ENCODE measurements at places on chromosomes 5 and 9. TPM values are rescaled to one million over a fixed set of nuclear protein-coding genes. Genes with fewer than 3 reads are reported as not detected.
A peak's percentile ranks its signal among the peaks of the same experiment; 100 is the strongest.

DNA sequence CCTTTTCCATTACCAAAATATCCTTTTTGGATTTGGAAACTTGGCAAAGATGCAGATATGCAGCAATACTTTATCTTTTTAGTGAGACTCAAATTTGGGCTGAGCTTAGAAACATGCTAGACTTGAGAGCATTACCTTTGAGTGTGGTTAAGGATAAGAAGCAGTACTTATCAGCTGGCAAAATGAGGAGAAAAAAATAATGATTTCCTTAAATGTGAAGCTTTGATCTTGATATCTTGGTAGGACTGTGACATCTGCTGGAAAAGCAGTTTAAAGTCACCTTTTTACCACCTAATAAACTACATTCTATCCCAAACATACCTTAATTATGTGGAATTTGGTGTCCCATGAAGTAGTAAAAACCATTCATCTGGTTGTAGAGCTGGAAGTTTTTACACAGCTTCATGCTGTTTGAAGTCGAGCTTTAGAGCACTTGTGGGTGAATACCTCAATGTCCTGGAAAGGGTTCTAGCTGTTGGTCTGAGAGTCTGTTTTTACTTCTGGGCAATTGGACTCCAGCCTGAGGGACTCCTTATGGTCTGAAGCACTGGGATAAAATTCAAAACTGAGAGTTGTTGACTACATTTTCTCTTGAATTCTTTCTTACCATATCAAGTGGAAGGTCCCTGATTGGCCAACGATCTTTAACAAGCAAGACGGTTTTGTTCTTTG lies 53.4 kb downstream of the LRRC70 start:
- H3K4me1 ChIP-seq, result no peaks in the 10 kb centered on the region
- DNase-seq, result no peak
- H3K36me3 ChIP-seq, result peaks cover 9% of the 10 kb centered on the region
- H3K4me3 ChIP-seq, result no peak overlapping the region

GRCh38 chr5:169627551-169627950 lies 9.5 kb upstream of the DOCK2 start:
- H3K4me1 ChIP-seq, result peaks cover 15% of the 10 kb centered on the region
- H3K27me3 ChIP-seq, result peaks cover 26% of the 10 kb centered on the region
- H3K4me3 ChIP-seq, result no peak overlapping the region
- H3K27ac ChIP-seq, result no peak overlapping the region

PSAT1 gene
- 91.8 TPM for total RNA-seq

GRCh38 chr9:131273146-131273855 lies 3.0 kb downstream of the FAM78A start:
- peaks cover 54% of the 10 kb centered on the region for H3K4me1 ChIP-seq
- peak overlapping the region; percentile 100 for H3K4me3 ChIP-seq
- H3K27ac ChIP-seq, result peak overlapping the region; percentile 99
- DNase-seq, result no peak

GPR150 gene
- 0.22 TPM for total RNA-seq

GRCh38 chr5:1050423-1051365 lies 42.1 kb downstream of the NKD2 start:
- no peak overlapping the region for H3K4me3 ChIP-seq
- no peak for DNase-seq
- peaks cover under 1% of the 10 kb centered on the region for H3K4me1 ChIP-seq
- H3K27ac ChIP-seq, result no peak overlapping the region
- peaks cover 23% of the 10 kb centered on the region for H3K36me3 ChIP-seq

GRCh38 chr9:16866587-16866986 lies 3.9 kb downstream of the BNC2 start:
- H3K4me3 ChIP-seq, result no peak overlapping the region
- no peaks in the 10 kb centered on the region for H3K36me3 ChIP-seq
- no peak for DNase-seq
- H3K4me1 ChIP-seq, result no peaks in the 10 kb centered on the region
- H3K27ac ChIP-seq, result no peak overlapping the region
- peaks cover 24% of the 10 kb centered on the region for H3K27me3 ChIP-seq

Measured in activated T-helper 1 cell treated with anti-CD3 and anti-CD28 coated beads, Interleukin-12 subunit alpha, Interleukin-12 subunit beta, Interleukin-2, Interleukin-4 antibody, amounts not matched to agents 30 ng/mL and 10 ng/mL and 1 ng/mL, durations not matched to agents 14 hours and 24 hours and 36 hours (primary cell).